Fibroblast of upper back skin (primary cell): ENCODE measurements at places on chromosomes 6 and 20.

DNA sequence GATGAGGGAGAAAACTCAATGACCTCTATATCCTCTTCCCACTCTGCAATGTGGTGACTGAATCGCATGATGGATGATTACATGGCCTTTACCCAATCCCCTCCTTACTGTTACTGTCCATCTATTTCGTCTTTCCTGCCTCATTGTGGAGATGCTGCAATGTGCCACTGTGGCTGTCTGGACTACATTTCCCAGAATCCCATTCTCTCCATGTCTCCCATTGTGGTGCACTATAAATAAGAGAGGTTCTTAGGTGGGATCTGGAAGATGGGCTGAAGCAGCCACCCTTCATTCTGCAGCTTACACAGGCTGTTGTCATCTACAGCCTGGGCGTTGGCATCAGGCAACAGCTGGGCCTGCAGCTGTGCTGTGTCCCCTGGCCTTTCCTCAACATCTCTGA lies 233.6 kb downstream of the PRKN start:
- DNase-seq, result no peak

- no peak for DNase-seq
Measured at GRCh38 chr6:158168040-158168289, at the start of gene SERAC1. Gene SERAC1, minus strand, starts transcription at chr6:158168262. Its CDS starts 9,899 bp downstream, at chr6:158158363.

DNA sequence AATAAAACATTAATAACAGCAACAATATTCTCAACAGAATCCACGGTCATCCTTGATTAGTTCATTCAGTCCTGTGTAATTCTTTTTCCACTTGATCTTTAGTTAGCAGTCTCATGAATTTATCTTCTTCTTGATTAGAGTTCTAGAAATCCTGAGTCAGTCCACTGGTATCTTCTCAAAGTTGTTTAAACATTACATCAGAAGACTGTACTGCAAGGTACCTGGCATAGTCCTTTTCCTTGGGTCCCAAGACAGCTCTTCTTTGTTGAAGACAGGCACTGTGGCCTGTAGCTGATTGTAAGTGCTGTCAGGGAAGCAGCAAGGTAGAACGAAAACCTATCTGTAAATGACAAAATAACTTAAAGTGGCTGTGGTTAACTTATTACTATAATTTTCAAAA lies 11.8 kb downstream of the MAP3K4 start:
- DNase-seq, result no peak

GRCh38 chr20:11118802-11119380 lies 445.1 kb upstream of the JAG1 start:
- DNase-seq, result peak; percentile 58

DNA sequence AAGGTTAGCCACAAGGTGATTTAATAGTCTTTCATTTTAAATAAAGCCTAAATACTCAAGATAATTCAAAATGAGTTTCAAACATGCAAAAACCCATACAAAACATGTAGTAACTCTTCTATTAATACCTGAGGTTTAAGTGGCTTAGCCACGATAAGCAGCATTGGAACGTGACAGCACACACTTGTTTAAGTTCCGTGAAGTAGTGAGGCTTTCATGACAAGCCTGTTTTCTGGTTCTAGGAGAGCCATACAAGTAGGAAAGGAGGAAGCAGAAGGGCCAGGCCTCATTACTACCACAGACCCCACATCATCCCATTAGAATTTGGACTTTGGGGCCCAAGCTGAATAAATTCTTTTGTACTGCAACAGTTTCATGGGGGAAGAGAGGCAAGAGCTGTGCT lies 54.3 kb upstream of the PRND start:
- no peak for DNase-seq

GRCh38 chr20:60652615-60653014 lies 599.4 kb upstream of the CDH4 start:
- no peak for DNase-seq
